ENCODE measurements at places on chromosomes 12 and 14. TPM values are rescaled to one million over a fixed set of nuclear protein-coding genes. Genes with fewer than 3 reads are reported as not detected.

The NPAS3 gene
- not detected for total RNA-seq

DNA sequence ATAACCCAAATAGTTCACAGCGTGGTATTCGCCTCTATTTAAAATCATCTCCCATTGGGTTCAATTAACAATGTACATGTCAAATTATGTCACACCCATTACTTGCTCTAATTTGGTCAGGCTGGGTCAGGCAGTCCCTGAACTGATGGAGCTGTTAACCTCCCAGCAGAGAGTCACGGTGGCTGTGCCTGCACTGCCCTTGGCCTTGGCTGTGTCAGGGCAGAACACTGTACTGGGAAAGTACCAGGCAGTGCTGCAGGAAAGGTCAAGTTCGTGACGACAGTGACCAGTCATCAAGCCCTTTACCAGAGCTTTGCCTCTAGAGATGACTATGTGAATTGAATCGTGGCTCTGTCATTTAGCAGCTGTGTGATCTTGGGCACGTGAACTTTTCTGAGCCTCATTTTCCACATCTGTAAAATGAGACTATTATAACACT is 100.0 kb downstream of the ARF6 start:
- H3K27me3 ChIP-seq, result no peaks in the 10 kb centered on the region
- no peaks in the 10 kb centered on the region for H3K36me3 ChIP-seq
- H3K27ac ChIP-seq, result no peak overlapping the region
- no peak for DNase-seq

The MYF6 gene
- not detected for total RNA-seq

DNA sequence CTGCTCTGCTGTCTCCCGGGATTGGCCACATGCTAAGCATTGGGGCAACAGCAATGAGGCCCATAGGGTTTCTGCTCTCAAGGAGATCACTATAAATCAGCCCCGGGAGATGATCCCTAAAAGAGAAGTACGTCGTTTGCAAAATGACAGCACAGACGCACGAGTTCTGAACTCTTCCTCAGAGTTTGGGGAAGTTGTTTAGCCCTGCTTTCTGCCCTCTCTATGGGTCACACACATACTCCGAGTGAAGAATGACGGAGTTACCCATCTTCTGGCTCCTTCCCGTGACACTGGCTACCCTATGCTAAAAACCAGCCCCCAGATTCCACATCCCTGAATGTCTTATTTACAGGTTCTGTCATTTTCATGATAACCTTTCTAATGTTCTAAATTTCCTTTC is 258.0 kb upstream of the PLEKHG7 start:
- H3K4me1 ChIP-seq, result no peaks in the 10 kb centered on the region
- no peak for DNase-seq
- no peak overlapping the region for H3K27ac ChIP-seq

- H3K27ac ChIP-seq, result no peak overlapping the region
- H3K4me1 ChIP-seq, result no peaks in the 10 kb centered on the region
- H3K36me3 ChIP-seq, result no peaks in the 10 kb centered on the region
- no peak for DNase-seq
- no peak overlapping the region for H3K4me3 ChIP-seq
Observed at GRCh38 chr12:6047249-6048237, 76.9 kb downstream of the VWF start.

DNA sequence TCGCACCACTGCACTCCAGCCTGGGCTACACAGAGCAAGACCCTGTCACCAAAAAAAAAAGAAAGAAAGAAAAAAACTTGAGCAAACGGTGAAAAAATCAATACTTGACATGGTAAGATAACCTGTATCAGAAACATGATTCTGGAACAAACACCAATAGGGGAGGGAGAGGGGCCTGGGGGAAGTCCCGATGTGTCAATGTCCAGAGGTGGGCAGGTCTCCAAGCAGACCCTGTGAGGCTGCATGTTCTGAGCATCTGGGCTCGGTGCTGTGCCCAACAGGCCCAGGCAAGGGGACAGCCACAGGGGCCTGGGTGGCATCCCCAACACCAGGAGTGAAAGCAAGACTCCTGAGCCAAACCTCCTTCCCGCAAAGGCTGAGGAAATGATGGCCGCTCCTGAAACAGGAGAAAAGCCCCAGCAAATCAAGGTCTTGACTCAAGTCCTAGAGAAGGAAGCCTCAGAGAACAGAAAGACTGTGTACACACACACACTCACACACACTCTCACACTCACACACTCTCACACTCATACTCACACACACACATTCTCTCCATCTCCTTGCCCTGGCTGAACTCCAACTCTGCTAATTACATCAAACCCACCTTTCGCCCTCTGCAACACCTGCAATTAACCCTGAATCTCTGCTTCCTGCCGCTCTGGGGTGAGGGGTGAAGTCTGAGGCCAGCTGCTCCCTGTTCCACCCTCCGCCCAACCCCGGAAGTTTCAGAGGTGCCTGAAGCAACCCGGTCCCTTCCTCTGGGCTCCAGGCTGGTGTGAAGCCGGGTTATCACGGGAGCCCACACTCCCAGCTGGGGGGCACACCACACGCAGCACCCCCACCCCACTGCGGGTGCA is 20.4 kb downstream of the CCDC88C start:
- no peaks in the 10 kb centered on the region for H3K36me3 ChIP-seq
- DNase-seq, result peak; percentile 77
- H3K27me3 ChIP-seq, result no peaks in the 10 kb centered on the region

The ASCL1 gene
- total RNA-seq, result not detected

DNA sequence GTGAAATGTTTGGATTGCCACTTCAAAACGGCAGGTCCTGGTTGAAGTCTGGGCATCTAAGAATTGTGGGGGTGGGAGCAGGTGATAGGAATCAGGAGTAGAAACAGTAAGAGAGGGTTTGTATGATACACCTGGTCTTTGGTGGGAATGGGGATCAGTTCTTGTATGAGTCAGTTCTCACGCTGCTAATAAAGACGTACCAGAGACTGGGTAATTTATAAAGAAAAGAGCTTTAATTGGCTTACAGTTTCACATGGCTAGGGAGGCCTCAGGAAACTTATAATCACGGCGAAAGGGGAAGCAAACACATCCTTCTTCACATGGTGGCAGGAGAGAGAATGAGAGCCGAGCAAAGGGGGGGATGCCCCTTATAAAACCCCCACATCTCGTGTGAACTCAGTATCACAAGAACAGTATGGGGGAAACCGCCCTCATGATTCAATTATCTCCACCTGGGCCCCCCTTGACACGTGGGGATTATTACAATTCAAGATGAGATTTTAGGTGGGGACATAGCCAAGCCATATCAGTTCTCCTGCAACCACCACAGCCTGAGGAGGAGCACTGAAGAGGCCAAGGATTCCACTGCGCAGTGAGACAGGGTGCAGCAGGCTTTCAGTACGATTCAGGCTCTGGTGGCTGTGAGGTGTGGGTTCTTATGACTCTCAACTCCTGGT is 52.1 kb downstream of the DRAM1 start:
- H3K36me3 ChIP-seq, result no peaks in the 10 kb centered on the region
- no peaks in the 10 kb centered on the region for H3K27me3 ChIP-seq
- no peaks in the 10 kb centered on the region for H3K4me1 ChIP-seq
- no peak overlapping the region for H3K4me3 ChIP-seq
- DNase-seq, result no peak
- no peak overlapping the region for H3K27ac ChIP-seq

DNA sequence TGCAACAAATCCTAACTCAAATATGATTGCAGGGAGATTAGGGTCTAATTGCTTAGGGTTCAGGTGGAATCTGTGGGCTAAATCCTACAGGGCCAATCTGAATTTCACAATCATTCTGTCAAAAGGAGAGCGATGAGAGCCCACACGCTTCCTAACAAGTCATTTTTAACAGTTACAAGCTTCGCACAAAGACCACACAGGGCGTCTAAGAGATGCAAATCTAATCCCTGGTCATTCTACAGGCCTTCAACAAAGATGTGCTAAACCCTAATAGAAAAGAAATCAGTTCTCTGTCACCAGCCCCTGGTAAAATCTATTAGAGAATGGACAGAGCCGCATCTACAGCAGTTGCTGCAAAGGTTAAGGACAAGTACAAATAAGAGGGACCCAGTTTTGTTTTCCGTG is 15.3 kb downstream of the NKX2-1 start:
- peaks cover 17% of the 10 kb centered on the region for H3K27me3 ChIP-seq
- H3K36me3 ChIP-seq, result no peaks in the 10 kb centered on the region
- no peaks in the 10 kb centered on the region for H3K4me1 ChIP-seq
- H3K4me3 ChIP-seq, result no peak overlapping the region

- H3K36me3 ChIP-seq, result no peaks in the 10 kb centered on the region
- DNase-seq, result no peak
- H3K27ac ChIP-seq, result no peak overlapping the region
- H3K27me3 ChIP-seq, result peaks cover 3% of the 10 kb centered on the region
- H3K4me1 ChIP-seq, result no peaks in the 10 kb centered on the region
- H3K4me3 ChIP-seq, result no peak overlapping the region
Observed at GRCh38 chr14:54653712-54654469, 87.0 kb downstream of the SAMD4A start.

DNA sequence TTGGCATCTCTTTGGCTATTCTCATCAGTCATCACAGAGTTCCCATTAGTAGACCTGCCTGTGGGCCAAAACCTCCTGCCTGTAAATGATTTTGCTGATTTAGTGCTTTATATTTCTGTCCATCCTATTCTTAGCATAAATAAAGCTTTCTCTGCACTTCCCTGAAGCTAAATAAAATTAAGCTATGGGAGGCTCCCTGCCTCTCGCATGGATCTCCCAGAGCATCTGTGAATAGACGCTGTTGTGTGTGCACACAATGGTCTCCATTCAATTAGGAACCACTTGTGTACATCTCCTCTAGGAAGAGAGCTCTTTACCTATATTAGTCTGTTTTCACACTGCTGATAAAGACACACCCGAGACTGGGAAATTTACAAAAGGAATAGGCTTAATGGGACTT is 80.4 kb downstream of the PPFIBP1 start:
- H3K27ac ChIP-seq, result no peak overlapping the region
- no peak overlapping the region for H3K4me3 ChIP-seq

The SOAT2 gene
- total RNA-seq, result 0.48 TPM

DNA sequence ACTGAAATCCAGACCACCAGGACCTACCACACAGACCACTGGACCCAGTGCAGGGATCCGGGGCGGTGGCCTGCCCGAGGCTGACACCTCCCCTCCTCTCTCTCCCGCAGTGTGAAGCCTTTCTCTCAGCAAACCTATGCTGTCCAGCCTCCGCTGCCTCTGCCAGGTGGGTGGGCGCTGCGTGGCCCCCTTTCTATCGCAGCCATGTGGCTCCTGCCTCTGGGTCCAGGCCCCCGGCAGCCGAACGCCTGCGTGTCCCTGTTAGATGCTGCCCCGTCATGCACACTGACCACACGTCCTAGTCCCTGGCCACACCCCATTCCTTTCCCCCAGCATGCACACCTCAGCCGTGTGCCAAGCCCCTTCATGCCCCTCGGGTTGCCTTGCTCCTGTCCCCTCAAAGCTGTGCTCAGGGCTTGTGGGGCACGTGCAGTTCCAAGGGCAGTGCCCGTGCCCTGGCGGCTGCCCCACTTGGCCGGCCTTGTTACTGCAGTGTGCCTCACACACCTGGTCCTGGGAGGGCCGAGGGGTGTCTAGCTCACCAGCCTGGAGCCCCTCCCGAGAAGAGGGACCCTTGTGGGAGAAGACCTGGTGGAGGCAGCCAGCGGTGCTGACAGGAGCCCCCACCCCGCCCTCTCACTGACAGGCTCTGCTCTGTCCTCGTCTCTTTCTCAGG is 58.0 kb upstream of the TSPAN9 start:
- DNase-seq, result no peak
- H3K27ac ChIP-seq, result no peak overlapping the region
- no peaks in the 10 kb centered on the region for H3K27me3 ChIP-seq

DNA sequence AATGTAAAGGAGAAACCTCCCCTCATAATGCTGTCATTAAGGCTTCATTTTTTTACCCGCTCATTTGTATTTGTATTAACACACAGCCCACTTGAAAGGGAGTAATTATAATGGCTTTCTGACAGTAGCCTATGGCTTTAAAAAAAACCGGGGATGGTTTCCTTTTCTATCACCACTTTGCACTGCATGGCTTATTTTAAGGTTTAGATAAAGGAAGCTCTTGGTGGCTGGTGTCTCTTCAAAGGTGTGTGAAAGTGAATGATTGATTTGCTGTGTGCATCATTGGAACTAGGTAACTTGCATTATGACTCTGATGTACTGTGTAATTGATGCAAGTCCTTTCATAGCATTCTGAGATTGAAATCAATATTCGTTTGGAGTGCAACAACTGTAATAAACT is 80.7 kb downstream of the NPAS3 start:
- H3K36me3 ChIP-seq, result no peaks in the 10 kb centered on the region
- no peaks in the 10 kb centered on the region for H3K27me3 ChIP-seq
- no peaks in the 10 kb centered on the region for H3K4me1 ChIP-seq
- H3K27ac ChIP-seq, result no peak overlapping the region
- H3K4me3 ChIP-seq, result no peak overlapping the region

- H3K4me1 ChIP-seq, result no peaks in the 10 kb centered on the region
- DNase-seq, result no peak
- H3K4me3 ChIP-seq, result no peak overlapping the region
- no peaks in the 10 kb centered on the region for H3K27me3 ChIP-seq
Observed at GRCh38 chr12:117019866-117020265, 79.3 kb downstream of the TESC start.

The PTPN21 gene
- total RNA-seq, result 0.53 TPM

The ZNF891 gene
- total RNA-seq, result 2.1 TPM

DNA sequence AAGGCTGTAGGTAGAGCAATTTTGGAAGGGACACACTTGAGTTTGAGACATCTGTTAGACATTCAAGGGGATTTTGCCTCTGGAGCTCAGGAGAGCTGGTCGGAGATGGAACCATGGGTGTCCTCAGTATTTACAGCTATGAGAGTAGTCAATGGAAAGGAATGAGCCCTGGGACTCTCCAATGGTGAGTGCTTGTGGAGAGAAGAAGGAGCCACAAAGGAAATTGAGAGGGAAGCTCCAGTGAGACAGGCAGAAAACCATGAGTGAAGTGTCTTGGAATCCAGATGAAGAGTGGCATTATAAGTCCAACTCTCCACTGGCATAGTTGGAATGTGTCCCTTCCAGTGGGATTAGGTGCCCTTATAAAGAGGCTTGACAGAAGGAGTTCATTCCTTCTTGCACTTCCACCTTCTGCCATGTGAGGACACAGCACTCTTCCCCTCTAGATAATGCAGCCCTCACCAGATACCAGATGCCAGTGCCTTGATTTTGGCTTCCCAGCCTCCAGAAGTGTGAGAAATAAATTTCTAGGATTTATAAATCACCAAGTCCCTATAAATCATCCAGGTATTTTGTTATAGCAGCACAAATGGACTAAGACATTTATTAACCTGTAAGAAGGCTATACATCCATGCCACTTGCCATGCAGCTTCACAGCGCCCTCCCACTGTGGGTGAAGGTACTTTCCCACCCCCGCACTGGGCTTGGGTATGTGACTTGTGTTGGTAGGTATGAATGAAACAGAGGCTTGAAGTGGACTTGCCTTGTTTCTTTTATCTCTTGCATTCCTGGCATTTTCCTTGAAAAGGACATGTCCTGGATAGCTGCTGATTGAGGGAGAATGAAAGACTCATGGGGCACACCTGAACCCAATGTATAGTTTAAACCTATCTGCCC is 27.3 kb downstream of the LLPH start:
- no peaks in the 10 kb centered on the region for H3K36me3 ChIP-seq
- no peaks in the 10 kb centered on the region for H3K4me1 ChIP-seq
- no peak overlapping the region for H3K27ac ChIP-seq
- H3K27me3 ChIP-seq, result no peaks in the 10 kb centered on the region

The PRIM1 gene
- total RNA-seq, result 80.5 TPM

The DYRK4 gene
- 29.6 TPM for total RNA-seq

- no peaks in the 10 kb centered on the region for H3K36me3 ChIP-seq
- H3K4me1 ChIP-seq, result no peaks in the 10 kb centered on the region
Observed at GRCh38 chr12:93319523-93320050, 58.1 kb upstream of the NUDT4 start.
